ENCODE measurements at places on chromosomes 3 and 15.

GRCh38 chr15:81265944-81266775 is 57.8 kb downstream of the STARD5 start:
- DNase-seq, result peak; percentile 82

DNA sequence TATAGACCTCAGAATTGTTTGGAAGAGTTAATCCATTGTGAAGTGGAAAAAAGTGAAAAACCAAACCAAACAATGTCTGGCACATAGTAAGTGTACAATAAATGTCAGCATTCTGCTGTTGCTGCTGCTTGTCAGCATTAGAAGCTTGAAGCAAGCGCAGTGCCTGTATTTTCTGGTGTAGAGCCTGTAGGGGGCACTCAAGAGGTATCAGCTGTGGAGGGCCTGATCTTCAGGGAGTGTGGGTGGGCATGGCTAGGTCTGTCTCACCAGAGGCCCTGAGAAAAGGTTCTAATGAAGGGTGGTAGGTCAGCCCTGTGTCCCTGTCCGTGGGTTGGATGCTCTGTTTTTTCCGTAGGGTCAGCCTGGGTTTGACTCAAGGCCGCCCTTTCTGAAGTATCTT is 3.6 kb downstream of the ADAMTSL3 start:
- DNase-seq, result peak; percentile 6

DNA sequence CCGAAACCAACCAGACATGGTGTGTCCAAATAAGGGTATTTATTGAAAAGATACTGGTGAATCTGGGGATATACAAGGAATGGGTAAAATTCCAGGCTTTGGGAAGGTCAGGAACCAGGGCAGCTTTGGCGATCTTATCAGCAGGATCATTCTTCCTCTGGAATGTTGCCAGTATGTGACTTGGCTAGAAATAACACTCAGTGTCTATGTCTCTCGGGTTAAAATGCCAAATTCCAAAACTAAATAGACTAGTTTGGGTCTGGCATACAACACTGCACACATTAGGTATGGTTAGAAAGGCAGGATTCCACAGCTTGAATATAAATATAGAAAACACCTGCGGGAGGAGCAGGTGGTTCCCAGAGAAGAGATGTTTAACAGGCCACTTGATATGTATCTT is 220.2 kb upstream of the CD96 start:
- no peak for DNase-seq

DNA sequence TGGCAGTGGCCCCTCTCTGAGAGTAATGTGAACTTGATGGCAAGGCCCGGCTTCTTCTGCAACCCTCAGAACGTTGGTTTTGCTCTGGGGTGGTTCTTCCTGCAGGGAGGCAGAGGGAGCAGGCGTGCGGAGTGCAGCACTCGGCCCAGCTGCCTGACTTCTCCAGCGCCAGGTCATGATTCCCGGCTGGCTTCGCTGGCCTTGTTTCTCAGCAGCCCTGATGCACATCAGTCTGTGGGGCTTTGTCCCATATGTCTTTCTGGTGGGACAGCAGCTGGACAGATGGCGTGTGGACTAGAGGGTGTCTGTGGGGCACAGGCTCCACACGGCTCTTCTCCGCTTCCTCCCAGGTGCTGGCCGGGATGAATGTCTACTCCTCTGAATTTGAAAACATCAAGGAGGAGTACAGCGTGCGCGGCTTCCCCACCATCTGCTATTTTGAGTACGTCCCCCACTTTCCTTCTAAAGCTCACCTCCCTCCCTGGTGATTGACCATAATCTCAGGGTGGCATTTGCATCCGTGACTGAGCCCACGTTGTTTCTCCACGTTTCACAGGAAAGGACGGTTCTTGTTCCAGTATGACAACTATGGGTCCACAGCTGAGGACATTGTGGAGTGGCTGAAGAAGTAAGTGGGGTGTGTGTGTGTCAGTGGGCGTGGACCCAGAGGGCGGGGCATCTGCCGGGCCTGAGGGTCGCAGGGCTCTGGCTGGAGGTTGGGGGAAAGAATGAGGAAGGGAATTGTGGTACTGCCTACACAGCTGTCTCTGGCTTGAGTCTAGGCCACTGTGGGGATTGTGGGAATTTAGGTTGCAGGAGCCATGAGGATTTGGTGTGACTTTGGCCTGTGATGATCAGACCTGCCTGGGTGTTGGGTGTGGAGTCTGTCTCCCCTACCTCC is 57.1 kb downstream of the PDIA5 start:
- DNase-seq, result no peak

DNA sequence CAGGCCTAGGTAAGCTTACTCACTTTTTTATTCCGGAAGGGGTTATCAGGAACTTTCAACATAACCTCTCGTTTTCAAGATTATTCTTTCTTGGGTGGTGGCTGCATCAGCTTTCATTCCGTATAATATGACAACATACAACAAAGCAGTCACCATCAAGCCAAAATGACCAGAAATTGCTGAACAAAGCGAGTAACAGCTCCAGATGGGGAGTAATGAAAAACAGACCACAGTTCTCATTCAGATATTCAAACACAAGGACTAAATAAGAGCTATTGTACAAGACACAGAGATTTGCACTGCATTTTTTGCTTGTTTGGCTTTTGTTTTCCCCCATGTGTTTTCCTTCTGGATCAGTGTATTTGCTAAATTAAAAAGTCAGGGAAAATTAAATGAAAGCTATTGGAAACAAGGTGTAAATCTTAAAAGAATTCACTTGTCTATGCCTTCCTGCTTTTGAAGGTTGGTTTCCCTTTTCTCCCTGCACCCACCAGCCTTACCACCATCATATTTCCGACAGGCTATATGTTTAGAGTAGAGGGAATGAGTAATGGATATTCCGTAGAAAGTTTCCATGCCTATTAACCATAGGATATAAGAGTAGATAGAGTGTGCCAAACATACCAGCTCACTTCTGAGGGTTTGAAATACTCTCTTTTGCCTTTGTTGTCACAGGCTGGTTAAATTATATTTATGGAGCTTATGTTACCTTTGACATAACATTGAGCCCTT is 213.6 kb downstream of the RBMS3 start:
- peak; percentile 77 for DNase-seq

All from fibroblast of mammary gland (primary cell).